ENCODE measurements at places on chromosomes 4 and X.

DNA sequence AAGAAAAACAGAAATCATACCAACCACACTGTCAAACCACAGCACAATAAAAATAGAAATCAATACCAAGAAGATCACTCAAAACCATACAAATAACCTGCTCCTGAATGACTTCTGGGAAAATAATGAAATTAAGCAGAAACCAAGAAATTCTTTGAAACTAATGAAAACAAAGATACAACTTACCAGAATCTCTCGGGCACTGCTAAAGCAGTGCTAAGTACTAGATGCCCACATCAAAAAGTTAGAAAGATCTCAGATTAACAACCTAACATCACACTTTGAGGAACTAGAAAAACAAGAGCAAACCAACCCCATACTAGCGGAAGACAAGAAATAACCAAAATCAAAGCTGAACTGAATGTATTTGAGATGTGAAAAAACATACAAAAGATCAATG lies 33.2 kb downstream of the AWAT2 start:
- no peak for DNase-seq

DNA sequence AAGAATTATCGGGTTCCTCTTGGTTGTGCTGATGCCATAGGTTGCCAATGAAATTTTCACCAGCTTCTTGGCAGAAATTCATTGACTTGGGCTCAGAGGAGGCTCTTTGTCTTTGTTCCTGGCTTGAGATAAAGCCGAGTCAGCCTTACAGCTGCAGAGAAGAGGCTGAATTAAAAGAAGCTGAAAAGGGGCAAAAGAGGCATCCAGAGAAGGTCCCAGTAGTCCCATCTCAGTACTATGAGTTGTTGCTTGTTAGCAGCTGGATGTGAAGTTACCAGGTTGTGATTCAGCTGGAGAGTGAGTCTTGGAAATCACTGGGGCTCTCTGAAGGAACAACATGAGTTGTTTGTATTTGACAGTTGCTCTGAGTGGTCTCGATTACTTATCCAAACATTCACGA lies 59.7 kb downstream of the SMAD1 start:
- DNase-seq, result no peak

DNA sequence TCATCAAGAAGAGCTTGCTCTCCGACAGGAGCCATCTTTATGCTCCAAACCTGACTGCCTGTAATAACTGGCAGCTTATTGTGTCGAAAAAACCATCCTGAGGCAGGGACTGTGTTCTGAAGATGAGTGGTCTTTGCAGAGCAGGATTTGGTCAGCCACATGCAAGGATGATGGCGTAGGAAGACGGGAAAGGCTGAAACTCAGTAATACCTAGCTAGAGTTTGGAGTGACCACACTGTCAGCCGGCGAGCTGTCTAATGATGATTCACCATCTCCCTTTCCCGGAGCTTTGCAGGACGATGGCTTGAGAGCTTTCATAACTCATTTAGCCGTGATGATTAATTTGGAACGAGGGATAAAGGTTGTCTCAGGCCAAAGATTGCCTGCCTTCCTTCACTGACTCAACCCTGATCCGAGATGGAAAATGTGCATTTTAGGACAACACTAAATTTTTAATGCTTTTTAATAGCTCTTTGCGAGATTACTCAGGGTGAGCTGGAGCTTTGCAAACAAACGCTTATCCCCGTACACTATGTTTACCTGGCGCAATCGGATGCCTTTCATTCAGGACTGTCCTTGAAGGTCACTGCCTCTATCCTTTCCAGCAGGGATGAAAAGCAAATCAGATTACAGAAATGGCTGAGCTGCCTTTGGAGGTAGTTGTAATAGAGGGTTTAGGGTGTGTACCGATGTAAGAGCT lies 288.5 kb downstream of the ASMT start:
- no peak for DNase-seq

GRCh38 chrX:14027036-14027435 lies 2.7 kb downstream of the GEMIN8 start:
- DNase-seq, result no peak

- no peak for DNase-seq
These were observed 57.5 kb downstream of the TEC start for GRCh38 chr4:48212165-48212564.

GRCh38 chrX:20388594-20388993 lies 121.9 kb upstream of the RPS6KA3 start:
- no peak for DNase-seq

GRCh38 chr4:8840006-8840793 lies 31.4 kb downstream of the HMX1 start:
- no peak for DNase-seq

- no peak for DNase-seq
These were observed 75.0 kb downstream of the FAT4 start for GRCh38 chr4:125389713-125390112.

- no peak for DNase-seq
These were observed 66.1 kb downstream of the DNAAF6 start for GRCh38 chrX:107272431-107272921.

DNA sequence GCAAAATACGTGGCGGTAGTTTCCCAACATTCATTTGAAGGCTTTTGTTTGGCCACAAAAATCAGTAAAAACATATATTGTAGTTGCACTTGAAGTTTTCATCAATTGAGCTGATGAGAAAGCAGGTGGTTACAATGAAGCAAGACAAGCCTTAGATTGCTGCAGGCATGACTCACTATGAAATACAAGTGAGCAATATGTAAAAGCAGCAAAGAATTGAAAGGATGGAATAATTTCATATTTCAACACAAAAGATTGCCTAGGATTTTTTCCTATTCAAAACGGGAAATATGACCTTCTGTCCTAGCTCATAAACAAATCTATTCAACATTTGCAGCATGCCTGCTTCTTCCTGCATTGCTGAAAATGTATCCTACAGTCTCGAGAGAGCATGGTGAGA lies 190.9 kb upstream of the BANK1 start:
- DNase-seq, result no peak

GRCh38 chr4:65050786-65051185 lies 619.5 kb downstream of the EPHA5 start:
- no peak for DNase-seq

DNA sequence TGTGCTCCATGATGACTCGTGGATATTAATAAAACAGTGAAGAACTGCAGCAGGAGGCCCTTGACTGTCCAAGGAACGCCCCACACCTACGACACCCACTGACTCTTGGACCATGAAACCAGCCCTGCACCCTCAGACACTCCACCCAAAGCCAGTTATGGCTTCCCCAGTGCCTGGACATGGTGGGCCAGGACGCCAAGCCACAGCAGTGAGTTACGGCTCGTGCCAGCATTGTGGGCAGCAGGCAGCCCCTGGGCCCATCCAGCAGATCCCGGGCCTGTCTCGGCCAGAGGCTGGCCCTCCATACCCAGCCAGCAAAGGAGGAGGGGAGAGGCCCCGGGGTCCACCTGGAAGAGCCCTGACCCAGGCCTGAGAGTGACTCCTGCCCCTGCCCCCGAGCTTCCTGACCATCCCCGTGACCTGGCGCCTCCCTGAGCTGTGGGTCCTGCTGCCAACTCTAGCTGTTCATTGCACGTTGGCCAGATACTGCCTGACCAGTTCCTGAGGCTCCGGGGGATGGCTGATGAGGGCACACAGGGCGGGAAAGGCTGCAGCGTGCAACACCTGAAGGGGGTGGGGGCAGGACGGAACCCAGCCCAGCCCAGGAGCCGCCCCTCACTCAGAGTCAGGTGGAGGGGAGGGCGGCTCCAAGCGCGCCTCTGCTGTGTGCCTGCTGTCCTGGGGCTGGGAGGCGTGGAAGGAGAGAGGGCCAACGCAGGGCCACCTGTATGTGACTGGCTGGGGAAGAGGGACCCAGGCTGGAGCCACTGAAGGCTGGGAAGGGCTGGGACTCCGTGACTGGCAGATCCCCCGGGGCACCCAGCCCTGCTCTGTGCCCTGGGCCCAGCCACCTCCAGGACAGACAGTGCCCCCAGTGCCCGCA lies 739 bp downstream of the SLC49A3 start:
- no peak for DNase-seq

DNA sequence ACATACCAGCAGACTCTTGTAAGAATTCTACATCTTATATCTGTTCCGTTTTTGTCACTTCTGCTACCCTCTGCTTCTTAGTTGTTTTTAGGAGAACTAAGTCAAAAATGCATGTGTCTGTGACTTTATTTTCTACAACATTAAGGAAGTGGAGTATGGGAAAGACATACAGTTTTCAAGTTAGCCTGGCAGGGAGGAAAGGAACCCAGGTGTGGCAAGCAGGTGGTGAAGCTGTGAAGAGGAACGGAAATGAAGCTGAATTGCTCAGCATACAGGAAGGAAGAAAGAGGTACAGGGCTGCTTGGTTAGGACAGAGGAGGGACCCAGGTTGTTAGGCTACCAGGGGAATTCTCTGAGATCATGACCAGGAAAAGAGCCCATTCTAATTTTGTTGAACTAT lies 9.4 kb downstream of the GPRIN3 start:
- DNase-seq, result no peak

DNA sequence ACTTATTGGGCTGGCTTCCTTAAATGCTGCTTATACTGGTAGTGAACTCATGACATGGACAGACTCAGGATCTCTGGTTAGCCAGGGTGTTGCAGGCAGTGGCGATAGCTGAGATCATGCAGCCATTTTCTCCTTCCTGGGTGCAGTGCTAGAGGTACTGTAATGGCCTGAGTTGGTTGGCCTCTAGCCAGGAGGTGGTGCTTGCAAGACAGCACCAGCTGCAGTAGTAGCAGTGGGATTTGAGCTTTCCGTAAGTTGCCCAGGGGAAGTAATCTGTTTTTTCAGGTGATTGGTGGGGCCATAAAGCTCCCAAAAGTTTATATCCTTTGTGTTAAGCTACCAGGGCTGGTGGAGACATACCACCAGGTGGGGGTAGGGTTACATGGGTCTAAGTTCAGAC lies 45.1 kb upstream of the AADAT start:
- DNase-seq, result no peak

GRCh38 chr4:120824946-120825345 lies 97.6 kb downstream of the PRDM5 start:
- no peak for DNase-seq

- no peak for DNase-seq
These were observed 32.2 kb upstream of the XPNPEP2 start for GRCh38 chrX:129706400-129707072.

DNA sequence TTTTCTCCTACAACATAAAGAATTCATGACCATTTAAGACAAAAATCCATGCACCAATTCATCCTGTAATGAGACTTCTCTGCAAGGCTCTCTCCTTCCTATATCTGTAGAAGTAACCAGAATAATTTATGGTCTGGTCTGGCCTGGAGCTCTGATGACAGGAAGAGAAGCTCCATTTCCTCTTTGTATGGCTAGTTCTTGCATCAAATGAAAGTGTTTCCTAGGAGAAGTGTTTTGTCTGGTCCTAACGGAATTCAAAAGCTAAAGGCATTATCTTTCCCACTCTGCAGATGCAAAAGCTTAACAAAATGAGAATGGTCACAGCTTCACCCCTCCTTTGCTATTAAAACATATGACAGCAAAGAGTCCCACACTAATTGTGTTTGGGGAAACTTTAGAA lies 55.1 kb downstream of the SPATA18 start:
- DNase-seq, result no peak

DNA sequence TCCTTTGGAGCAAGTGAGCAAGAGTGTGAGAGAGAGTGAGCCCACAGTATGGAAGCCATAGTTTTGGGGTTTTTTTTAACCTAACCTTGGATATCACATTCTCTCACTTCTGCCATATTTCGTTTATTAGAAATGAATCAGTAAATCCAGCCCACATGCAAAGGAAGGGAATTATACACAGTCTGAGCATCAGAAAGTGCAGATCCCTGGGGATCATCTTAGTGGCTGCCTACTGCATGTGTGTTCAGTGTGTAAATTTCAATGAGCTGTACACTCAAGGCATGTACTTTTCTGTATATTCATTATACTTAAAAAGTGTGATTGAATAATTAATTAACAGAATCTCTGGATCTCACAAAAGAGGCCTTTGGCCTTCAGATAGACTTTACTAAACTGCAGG lies 133.8 kb upstream of the PRPS2 start:
- DNase-seq, result no peak

- DNase-seq, result no peak
These were observed 82.7 kb upstream of the C1QTNF7 start for GRCh38 chr4:15345134-15345533.

- no peak for DNase-seq
These were observed 163.3 kb upstream of the PRDX4 start for GRCh38 chrX:23503835-23504539.

- no peak for DNase-seq
These were observed 167.5 kb downstream of the CDS1 start for GRCh38 chr4:84750260-84750959.

DNA sequence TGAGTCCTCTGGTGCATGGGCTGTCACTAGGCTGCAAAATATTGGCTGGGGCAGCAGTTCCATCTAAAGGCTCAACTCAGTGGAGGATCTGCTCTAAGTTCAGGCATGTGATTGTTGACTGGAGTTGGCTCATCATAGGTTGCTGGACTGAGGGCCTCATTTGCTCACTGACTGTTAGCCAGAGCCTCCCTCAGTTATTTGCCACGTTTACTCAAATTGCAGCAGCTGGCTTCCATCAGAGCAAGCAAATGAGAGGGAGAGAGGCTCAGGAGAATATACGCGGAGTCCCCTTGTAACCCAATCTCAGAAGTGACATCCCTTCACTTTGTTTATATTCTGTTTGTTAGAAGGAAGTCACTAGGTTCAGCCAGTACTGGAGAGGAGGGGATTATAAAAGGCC lies 54.1 kb downstream of the BMP3 start:
- no peak for DNase-seq
